MG63 (cell line): ENCODE measurements at places on chromosomes 11 and 22. TPM values are rescaled to one million over a fixed set of nuclear protein-coding genes. Genes with fewer than 3 reads are reported as not detected.

CRYBB1 gene
- not detected in 2 replicates for total RNA-seq

TSPAN4 gene
- total RNA-seq: 222 and 399 TPM in 2 replicates

CNGA4 gene
- not detected in 2 replicates for total RNA-seq

CXCR5 gene
- not detected in 2 replicates for total RNA-seq

NCR3LG1 gene
- 0.17 and 0.20 TPM in 2 replicates for total RNA-seq

MS4A8 gene
- total RNA-seq: not detected in 2 replicates

NTM gene
- total RNA-seq: 2.0 and 4.0 TPM in 2 replicates

VSIG2 gene
- not detected in 2 replicates for total RNA-seq

SSTR3 gene
- not detected in 2 replicates for total RNA-seq

CDKN1C gene
- total RNA-seq: 0.56 TPM in 1 of 2 replicates, not detected in the other

KDM4D gene
- 0.89 and 0.91 TPM in 2 replicates for total RNA-seq

GRCh38 chr11:87219266-87219665, 181.5 kb downstream of the TMEM135 start:
- no peak for DNase-seq

- no peak for DNase-seq
These were observed 750.2 kb downstream of the OPCML start for GRCh38 chr11:132782102-132782501.

DNA sequence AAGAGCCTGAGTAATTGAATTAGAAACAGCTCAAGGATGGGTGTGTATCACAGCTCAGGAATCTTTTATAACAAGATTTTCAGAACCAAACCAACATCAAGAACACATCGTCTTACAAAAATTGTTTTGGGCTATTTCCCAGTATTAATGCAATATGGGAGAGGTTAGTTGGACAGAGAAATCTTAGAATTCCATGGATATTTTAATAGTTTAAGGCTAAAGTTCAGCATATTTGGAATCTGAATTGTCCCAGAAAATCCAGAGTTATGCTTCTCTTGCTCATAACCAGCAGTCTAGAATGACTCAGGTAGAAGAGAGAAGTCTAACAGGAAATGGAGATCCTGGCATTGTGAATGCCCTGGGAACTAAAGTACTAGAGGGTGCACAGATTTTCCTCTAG, 74.6 kb downstream of the ADM start:
- no peak for DNase-seq

DNA sequence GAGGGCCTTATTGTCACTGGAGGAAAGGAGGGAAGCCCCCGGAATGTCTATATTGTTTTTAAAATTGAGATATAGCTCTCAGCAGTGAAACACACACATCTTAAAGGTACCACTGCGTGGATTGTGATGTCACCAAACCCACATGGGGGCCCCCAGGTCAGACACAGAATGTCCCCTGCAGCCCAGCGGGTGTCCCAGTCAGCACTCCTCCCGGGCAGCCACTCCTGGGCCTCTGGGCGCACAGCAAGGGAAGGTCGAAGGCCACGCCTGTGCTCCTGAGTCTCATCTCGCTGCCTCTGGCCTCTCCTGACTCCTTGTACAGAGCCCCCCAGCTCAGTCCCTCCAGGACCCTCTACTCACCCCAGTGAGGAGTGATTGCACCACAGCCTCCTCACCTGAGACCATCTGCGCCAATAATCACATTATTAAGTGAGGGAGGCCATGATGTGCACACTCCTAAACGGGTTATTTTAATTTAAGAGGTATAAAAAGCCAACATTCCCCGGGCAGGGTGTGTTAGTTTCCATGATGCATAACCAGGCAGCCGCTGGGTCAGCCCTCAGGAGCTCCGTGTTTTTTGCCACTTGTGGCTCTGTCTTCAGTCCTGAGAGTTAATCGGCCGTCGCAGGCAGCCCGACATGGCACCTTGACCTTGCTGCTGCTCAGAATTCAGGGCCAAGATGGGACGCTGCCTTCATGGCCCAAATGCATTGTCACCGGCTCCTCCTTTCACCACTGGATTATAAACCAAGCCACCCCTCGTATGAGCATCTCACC, 1089.3 kb downstream of the BRD1 start:
- no peak for DNase-seq

DNA sequence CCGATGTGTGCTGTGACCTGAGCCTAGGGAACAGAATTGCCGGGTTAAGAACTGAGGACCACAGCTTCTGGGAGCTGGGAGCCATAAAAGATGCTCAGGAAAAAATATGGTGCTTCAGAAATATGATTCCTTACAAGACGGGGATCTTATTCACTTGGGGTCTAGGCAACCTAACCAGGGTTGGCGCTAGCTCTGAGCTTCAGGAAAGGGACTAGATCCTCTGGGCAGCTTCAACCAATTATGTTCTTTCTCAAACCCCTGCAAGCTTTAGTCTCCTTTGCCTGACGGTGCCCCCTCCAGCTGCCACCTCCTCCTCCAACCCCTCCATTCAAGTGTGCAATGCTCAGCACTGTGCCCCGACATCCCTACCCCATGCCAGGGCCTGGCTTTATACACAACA, 634.1 kb upstream of the CADM1 start:
- DNase-seq: no peak

GRCh38 chr22:33871935-33872334, 48.3 kb downstream of the LARGE1 start:
- DNase-seq: no peak

DNA sequence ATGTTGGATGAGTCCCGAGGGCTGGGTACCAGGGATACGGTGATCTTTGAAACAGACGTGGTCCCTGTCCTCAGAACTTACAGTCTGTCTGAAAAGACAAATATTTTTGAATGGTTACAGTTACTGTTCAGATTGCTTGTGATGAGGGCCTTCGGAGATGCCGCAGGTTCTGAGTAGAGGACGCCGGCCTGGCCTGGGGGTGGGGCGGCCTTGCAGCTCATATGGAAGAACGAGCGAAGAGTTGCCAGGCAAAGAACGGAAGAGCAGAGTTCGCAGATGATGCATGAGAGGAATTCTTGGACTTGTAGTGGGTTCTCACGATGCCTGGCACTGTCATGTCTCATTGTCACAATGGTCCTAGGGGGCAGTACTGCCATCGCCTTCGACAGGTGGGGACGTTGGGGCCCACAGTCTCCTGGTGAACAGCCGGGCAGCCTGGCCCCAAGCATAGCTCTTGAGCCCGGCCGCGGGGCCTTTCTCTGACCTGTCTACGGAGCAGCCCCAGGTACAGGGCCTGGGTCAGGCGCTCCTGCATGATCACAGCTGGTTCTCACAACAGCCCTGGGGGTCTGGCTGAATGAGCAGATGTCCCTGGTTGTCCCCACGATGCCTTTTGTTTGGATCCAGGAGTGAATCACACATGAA, 60.9 kb upstream of the PARVG start:
- DNase-seq: no peak

- no peak for DNase-seq
These were observed 34.7 kb downstream of the CHRDL2 start for GRCh38 chr11:74696500-74696899.

DNA sequence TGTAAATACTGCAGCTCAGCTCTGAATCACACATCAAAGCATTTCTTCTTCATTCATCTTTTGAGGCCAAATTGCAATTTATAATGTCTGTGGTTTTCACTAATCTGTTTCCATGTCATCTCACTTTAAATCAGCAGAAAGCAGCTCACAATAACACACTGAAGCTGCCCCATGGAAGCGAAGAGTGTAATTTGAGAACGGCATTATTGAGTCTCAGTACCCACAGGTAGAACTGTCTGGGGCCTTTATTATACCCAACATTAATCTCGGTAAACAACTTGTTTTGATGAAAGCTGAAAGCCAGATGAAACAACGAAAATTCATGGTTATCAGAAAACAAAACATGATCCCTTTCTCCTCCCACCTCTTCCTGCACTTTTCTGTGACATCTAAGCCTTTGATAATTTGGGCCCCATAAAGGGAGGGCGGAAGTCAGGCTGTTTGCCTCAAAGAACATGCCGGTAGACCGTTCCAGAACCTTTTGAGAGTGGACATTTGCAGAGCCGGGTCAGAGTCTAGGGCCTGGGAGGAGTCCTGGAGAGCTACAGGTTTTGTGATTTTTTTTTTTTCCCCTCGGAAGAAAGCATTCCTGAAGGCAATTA, 68.2 kb upstream of the SESN3 start:
- DNase-seq: no peak

- no peak for DNase-seq
These were observed 2.7 kb upstream of the NXPE1 start for GRCh38 chr11:114562166-114562916.

DNA sequence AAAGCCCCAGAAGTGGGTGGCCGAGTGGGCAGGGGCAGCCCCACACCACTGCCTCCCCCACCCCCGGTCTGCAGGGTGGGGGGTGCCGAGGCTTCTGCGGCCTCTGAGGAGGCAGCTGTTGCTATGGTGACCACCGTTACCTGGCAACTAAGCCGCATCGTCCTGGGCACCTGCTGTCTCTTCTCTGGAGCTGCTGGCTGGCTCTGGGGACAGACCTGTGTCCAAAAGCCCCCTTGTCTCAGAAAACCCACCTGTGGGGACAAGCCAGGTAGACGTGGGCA, 79.9 kb upstream of the PRR5 start:
- no peak for DNase-seq
